ENCODE measurements at places on chromosomes 3 and 15.
A peak's percentile ranks its signal among the peaks of the same experiment; 100 is the strongest.

- no peak for DNase-seq
Measured at GRCh38 chr15:62519900-62520299, 354.8 kb upstream of the C2CD4B start.

DNA sequence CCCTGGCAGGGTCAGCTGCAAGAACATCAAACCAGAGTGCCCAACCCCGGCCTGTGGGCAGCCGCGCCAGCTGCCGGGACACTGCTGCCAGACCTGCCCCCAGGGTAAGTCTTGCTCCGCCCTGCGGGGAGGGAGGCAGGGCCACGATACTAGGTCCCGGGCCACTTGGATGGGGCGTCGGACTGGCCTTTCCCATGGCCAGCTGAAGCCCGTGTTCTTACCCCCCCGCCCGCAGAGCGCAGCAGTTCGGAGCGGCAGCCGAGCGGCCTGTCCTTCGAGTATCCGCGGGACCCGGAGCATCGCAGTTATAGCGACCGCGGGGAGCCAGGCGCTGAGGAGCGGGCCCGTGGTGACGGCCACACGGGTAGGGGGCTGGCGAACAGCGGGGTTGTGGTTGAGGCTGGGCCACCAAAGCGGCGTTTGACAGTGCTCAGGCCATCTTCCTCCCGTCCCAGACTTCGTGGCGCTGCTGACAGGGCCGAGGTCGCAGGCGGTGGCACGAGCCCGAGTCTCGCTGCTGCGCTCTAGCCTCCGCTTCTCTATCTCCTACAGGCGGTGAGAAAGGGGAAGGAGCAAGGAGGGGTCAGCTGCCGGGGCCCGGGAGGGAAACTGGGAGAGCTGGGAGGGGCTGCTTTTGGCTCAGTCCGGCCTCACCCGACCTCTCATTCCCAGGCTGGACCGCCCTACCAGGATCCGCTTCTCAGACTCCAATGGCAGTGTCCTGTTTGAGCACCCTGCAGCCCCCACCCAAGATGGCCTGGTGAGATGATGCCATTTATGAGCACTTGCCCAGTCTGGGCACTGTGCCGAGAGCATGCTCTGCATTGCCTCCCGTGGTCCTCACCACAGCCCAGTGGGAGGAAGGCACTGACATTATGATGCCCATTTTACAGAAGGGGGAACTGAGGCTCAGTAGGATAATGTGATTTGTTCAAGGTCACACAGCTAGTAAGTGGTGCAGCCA lies 1.7 kb downstream of the CHRD start:
- DNase-seq = no peak

- DNase-seq = no peak
Measured at GRCh38 chr3:156135921-156136638, 15.7 kb downstream of the KCNAB1 start.

- no peak for DNase-seq
Measured at GRCh38 chr3:159522276-159522675, 466.4 kb upstream of the IL12A start.

- DNase-seq = no peak
Measured at GRCh38 chr15:38671006-38671387, 106.4 kb upstream of the RASGRP1 start.

DNA sequence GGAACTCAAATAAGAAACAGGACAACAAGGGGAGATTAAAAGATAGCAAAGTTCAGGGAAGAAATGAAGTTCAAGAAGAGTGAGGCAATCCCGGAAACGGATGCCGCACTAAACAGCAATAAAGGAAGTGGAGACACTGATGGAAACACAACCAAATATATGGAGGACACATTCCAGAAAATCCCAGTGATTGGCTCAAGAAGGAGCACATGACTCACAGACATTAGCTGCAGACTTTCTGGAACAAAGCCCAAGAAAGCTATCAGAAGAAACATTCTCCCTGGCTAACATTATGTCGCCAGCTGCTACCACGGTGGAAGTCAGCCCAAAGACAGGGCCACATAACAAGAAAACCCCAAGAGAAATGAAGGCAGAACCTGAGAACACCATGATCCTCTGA lies 18.1 kb upstream of the VGLL4 start:
- DNase-seq = no peak

GRCh38 chr3:63429905-63430304 lies 151.8 kb downstream of the SYNPR start:
- no peak for DNase-seq

DNA sequence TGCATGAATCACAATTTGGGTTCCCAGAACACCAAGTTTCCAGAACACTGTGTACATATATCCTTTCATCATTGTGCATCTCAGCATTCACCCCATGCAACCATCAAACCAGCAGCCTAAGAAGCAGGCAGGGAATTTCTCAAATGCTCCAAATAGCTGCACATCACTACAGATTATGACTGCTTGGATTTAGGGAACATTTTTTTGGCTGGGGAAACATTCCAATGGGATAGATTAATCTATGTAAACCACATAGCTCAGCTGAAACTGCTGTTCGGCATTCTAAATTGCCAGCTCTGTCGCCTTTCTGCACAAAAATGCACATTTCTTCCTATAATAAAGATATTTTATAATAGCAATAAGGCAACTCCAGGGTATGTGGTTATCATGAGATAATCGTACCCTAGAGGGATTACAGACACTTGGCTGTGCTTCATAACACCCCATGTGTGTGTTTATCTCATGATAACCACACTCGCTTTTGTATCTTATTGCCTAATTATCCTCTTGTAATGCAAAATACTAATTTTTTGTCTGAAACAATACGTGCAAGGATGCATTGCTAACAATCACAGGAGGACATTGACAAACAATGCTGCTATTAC lies 483.7 kb upstream of the DPH6 start:
- DNase-seq = no peak

DNA sequence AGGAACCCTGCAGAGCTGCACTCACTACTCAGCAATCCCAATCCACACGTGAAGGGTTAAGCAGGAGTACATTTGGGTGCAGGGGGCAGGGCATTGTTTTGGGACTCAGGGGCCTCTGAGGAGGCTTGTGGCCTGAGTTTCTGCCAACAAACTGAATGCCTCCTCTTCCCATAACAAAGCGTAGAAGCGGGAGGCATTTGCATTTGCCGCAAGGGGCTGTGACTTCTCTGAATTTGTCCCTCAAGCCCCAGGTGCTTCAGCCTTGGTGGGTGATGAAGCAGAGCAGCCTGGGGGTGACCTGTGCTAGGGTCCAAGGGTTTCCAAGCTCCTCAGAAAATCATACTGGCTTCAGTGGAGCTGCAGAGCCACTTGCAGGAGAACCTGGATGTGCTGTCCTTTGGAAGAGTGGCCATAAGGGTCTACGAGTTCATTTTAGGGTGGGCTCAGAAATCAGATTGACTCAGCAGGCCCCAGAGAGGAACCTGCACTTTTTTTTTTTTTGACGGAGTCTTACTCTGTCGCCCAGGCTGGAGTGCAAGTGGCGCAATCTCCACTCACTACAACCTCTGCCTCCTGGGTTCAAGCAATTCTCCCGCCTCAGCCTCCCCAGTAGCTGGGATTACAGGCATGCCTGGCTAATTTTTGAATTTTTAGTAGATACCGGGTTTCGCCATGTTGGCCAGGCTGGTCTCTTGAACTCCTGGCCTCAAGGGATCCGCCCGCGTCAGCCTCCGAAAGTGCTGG lies 1.4 kb upstream of the RPSA start:
- no peak for DNase-seq

DNA sequence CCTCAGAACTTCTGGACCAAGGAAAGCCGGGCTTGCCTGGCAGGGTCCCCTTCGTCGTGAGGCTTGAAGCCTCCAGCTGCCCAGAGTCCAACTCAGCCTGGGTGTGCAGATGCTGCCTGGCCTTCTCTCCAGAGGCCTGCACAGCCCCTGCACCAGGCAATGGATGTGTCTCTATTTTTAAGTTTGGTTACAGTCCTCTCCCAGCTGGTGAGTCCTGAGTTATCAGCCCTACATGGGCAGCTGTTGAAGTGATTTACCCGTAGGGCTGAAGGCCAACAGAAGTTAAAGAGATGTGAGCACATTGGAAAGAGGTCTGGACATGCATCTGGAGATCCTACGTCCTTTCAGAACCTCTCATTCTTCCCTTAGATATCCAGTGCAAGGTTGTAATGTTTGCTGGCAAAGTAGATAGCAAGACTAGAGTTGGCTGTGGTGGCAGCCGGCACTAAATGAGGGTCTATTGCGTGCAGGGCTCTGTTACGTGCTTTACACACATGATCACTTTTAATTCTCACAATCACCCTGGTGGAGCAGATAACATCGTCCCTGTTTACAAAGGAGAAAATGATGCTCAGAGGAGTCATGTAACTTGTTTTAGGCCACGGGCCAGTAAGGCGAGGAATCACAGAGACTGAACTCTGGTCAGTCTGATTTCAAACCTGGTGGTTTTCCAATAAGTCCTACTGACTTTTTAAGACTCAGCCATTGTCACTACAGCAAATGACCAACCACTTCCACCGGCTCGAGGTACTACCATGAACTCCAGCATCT lies 9.9 kb downstream of the FYCO1 start:
- no peak for DNase-seq

DNA sequence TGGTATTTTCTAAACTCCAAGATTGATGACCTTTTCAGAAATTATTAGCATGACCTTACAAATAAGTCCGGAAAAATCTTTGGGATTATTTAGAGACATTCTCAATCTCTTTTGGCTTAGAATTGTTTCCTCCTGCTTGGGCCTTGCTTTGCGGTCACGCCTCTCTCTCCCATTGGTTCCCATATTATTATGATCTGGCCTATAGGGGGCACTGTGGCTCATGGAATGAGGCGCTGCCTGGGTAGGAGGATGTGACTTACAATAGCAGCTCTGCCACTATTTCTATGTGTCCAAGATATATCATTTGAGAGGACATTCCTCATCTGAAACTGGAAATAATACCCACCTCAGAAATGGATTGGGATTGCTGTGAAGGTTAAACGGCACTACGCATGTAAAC lies 464.9 kb downstream of the MFSD1 start:
- no peak for DNase-seq

DNA sequence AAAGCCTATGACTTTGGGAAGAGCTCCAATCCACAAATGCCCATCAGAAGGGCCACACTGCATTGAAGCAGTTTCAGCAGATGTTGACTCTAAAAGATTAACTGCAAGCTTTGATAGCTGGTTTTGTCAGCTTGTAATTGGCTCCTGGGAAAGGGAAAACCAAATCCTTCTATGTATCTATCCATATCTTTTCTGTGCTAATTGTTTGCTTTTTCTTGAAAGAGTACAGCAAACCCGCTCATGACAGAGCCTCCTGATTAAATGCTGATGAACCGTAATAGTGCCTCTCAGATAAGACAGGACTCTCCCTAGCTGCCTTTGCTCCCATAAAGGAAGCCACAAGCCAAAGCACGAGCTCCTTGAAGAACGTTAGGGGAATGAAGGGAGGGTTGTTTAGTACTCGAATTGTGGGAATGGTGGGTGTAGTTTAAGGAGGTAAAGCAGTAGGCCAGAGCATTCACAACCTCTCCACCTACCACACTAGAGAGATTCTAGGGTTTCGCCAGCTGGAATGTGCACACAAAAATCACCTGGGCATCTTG lies 33.6 kb upstream of the LRIG1 start:
- no peak for DNase-seq

DNA sequence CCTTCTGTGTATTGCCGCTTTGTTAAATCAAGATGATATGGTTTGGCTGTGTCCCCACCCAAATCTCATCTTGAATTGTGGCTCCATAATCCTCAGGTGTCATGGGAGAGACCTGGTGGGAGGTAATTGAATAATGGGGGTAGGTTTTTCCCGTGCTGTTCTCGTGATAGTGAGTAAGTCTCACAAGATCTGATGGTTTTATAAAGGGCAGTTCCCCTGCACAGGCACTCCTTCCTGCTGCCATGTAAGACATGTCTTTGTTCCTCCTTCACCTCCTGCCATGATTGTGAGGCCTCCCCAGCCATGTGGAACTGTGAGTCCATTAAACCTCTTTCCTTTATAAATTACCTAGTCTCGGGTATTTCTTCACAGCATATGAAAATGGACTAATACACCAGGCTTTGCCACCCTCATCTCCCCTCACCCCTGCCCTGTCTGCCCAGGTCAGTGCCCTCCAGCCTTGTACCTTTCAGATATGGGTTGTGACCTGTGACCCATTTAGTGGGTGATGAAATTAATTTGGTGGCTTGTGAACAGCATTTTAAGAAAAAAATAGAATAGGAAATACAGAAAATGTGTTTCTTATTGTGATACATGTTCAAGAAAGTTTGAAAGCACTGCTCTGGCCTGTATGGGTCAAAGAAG lies 56.1 kb upstream of the MCF2L2 start:
- DNase-seq = no peak

DNA sequence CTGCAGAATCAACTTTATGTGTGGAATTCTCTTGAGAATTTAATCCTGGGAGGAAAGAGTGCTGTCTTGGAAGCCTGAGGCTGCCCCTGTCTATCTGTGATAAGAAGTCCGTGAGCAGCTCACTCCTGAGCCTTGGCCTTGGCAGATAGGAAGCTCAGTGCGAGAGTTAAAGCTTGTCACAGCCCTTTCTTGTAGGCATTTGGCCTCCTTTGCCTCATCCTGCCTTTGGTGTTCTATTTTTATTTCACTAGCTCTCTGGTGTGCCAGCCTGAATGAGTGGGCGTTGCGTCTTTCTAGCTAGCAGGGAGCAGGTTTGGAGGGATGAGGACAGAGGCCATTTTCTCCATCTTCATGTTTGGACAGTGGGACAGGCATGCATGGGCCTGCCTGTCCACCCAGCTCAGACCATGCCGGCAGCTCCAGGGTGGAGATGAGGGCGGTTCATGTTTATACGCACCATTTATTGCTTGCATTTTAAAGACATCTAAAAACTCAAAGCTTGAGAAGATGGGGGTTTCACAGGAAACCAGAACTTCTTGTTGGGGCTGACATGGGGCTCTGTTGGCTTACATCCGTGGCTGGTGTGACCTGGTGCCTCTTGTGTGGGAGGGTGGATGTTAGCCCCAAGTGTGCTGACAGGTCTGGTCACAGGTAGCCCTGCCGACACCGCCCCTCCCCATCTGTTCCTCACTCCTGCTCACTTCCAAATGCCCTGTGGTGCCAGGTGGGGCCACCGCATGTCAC lies 29.8 kb downstream of the IRAK2 start:
- peak; percentile 30 for DNase-seq

- no peak for DNase-seq
Measured at GRCh38 chr3:155639462-155640055, 105.3 kb downstream of the PLCH1 start.

GRCh38 chr15:69484837-69485236 lies 32.2 kb downstream of the RPLP1 start:
- no peak for DNase-seq

GRCh38 chr3:38627956-38628355 lies 21.5 kb downstream of the SCN5A start:
- no peak for DNase-seq

DNA sequence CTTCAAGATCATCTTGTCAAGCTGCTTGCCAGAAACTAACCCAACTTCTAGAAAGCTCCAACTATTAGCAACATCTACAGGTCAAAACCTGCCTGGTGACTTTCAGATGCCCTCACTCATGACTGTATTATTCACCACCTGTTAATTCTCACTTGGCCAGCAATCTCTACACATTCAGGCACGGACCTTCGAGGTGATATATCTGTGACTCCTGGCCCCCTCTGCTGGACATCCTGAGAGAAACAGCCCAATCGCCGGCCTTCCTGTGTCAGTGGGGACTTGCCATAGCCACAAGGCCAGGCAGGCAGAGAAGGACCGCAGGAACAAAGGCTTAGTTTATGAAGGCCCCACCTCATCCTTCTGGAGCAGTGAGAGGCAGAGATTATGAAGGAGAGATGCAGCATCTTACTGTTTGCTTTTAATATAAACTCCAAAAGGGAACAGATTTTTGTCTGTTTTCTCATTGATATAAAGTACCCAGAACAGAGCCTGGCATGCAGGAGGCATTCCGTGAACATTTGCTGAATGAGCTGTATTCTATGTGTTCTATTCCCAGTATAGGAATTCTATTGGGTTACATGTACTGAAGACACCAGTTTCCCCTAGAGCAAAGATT lies 24.4 kb upstream of the OCA2 start:
- peak; percentile 36 for DNase-seq

GRCh38 chr15:77266708-77267386 lies 153.1 kb downstream of the PEAK1 start:
- DNase-seq = no peak
